ENCODE measurements at places on chromosomes 6 and 20.

DNA sequence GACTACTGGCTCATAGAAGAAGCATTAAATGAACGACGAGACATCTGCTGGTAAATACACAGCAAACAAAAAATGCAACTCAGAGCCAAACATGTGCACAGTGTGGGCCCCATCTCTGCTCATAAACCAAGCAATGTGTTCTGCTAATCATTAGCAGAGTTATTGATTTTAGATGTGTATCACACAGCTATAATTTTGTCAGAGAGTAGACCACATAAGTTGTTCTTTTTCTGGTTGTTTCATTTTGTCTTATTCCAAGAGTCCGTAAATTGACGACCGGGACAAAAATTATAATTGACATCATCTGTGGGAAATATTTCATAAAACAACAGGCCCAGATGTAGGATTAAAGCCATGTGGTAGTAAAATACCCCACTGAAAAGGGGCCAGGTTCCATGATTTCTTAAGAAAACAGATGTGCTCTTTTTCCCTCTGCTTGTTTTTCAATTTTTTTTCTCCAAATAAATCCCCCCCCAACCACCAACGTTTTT is 423.6 kb downstream of the HAO1 start:
- DNase-seq: no peak

GRCh38 chr6:20722455-20722854 is 188.2 kb downstream of the CDKAL1 start:
- DNase-seq: no peak

- no peak for DNase-seq
These were observed 54.9 kb downstream of the TENT5A start for GRCh38 chr6:81697559-81697958.

DNA sequence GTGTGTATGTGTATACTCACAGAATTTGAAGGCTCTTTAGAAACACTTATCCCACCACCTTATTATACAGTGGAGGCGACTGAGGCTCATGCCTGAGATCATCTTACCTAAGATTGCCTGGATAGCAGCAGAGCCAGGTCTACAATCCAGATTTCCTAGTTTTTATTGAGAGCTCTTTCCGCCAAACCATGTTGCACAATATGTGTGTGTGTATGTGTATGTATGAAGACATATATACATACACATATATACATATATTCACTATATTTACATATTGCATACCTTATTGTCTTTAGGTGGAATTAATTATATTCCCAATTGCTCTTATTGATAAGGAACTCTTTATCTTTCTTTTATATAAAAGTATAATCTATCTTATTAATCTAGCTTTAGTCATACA is 130.6 kb downstream of the AFG1L start:
- DNase-seq: no peak

- DNase-seq: no peak
These were observed 19.9 kb downstream of the GLYATL3 start for GRCh38 chr6:49519660-49520059.

DNA sequence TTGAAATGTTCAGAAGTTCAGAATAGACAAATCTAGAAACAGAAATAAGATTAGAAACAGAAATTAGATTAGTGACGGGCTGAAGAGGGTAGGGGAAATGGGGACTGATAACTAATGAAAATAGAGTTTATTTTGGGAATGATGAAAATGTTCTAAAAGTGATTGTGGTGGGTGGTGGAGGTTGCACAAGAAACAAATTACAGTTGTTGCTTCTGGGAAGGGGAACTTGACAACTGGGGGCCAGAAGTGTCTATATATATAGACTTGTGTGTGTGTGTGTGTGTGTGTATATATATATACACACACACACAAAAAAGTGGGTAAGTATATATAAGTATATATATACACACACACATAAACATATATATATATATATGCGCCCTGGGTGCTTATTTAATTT is 86.5 kb upstream of the RREB1 start:
- DNase-seq: no peak

DNA sequence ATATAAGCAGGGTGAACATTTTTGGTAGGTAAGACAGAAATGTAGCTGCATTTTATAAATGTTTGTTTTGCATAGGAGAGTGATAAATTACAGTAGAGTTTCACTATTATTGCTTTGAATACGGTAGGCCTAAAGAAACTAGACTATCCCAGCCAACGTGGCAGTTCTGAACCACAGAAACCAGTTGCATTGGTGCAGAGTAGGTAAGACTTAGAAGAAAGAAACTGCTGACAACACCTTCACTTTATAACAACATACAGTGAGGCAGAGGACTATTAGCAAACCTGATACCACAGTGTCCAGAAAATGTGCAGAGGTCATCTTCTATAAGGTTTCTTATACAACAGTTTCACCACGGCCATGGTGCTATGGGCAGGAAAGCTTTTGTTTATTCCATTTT is 566.1 kb downstream of the KIF16B start:
- DNase-seq: no peak

- DNase-seq: no peak
These were observed 57.2 kb upstream of the MTRF1L start for GRCh38 chr6:153059757-153060156.

DNA sequence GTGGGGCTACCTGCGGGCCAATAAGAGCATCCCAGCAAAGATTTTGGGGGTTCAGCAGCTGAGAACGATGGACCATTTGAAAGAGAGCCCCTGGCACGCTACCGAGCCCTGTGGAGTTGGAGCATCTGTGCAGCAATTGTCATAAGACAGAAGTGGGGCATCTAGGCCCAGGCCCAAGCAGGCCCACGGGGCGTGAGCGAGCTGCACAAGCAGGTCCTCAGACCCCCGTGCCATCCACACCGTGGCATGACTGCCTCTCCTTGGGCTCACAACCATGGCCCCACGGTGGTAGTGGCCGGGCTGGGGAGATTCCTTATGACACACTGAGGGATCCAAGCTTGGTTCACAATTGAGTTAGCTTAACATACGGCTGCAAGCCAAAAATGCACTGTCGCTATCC is 103.3 kb upstream of the AGPAT4 start:
- DNase-seq: no peak

DNA sequence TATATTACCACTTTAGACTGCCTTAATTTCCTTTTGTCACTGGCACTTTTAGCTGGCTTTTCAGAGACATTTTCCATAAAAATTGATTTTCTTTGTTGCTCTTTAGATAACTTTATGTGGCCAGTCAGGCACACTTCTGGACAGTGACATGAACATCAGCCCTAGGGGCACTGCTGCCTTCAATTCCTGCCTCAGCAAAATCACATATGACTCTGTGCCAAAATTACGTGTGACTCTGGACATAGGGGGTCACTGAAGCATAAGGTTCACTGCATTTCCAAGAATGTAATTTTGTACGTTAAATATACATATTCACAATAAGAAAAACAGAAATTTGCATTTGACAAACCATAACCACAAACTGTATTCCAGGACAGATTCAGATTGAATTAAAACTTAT is 66.5 kb downstream of the ESF1 start:
- no peak for DNase-seq

- DNase-seq: no peak
These were observed 14.6 kb upstream of the SNX9 start for GRCh38 chr6:157808405-157808950.

DNA sequence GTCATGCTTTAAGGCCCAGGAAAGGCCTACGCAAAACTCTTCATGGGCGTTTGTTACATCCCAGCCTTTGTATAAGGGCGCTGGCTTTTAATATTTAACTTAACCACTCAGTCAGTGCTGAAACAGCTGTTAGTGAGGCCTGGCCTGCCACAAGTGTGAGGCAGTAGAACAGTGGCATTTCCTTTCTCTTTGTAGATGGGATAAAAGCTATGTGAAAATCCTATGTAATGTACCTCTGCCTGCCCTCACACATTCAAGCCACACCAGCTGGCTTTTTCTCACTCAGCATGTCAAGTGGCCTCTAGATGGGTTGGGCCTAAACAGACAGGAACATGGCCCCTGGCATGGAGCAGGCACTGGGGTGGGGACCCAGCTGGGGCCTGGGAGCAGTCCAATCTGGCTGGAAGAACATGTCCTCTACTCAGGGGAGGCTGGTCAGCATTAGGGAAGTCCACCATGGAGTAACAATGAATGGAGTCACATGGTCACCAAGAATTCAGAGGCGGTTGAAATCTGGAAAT is 20.7 kb downstream of the CGA start:
- no peak for DNase-seq

GRCh38 chr20:3077618-3078134 is 6.3 kb downstream of the OXT start:
- no peak for DNase-seq

GRCh38 chr6:26476896-26477295 is 19.1 kb downstream of the BTN2A1 start:
- DNase-seq: no peak

- DNase-seq: no peak
These were observed 24.1 kb upstream of the SULF2 start for GRCh38 chr20:47809161-47809960.

DNA sequence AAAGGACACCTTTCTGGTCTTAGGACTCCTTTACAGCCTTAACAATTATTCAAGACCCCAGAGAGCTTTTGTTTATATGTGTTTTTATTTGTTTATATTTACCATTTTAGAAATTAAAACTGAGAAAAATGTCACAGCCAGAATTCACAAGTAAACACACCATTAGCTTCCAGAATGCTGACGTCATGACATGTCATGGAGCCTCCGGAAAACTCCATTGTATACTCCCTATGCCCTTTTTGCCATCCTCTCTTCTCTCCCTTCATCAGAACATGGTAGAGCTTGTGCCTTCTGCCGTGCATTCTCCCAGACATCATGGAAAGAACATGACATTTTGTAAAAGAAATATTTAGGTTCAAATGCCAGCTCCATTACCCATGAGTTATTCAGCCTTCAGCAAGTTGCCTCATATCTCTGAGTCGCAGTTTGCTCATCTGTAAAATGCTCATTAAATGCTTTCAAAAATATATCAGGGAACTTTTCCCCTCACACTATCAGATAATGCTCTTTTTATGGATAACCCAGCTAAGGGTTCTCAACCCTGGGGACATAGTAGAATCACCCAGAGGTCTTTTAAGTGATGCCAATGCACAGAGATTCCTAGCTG is 27.8 kb downstream of the TNFAIP3 start:
- no peak for DNase-seq

DNA sequence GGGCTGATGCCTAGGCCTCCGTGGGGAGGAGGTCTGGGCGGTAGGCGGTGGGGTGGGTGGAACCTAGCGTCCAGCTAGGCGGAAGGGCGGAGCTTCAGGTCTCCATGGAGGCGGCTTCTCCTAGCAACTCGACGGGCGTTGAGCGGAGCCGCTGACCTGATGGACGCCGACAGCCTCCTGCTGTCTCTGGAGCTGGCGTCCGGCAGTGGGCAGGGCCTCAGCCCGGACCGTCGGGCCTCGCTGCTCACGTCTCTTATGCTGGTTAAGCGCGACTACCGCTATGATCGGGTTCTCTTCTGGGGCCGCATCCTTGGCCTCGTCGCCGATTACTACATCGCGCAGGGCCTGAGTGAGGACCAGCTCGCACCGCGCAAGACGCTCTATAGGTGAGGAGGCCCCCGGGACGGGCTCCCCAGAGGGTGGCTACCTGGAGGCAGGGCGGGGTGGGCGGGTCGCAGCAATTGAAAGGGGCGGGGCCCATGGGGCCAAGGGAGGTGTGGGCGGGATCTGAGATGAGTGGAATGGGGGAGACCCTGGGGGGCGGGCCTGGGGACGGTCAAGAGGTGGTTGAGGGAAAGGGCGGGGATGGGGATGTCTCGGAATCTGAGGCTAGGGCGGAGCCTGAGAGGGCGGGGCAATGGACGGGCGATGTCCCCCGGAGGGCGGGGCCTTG is at the start of gene RSPH9:
Gene RSPH9, plus strand, starts transcription at position 97 of the 673 bp plus-strand sequence. Its CDS starts 63 bp downstream, at position 160.
- DNase-seq: no peak

- no peak for DNase-seq
These were observed 283.9 kb downstream of the SMOC2 start for GRCh38 chr6:168724669-168725570.

DNA sequence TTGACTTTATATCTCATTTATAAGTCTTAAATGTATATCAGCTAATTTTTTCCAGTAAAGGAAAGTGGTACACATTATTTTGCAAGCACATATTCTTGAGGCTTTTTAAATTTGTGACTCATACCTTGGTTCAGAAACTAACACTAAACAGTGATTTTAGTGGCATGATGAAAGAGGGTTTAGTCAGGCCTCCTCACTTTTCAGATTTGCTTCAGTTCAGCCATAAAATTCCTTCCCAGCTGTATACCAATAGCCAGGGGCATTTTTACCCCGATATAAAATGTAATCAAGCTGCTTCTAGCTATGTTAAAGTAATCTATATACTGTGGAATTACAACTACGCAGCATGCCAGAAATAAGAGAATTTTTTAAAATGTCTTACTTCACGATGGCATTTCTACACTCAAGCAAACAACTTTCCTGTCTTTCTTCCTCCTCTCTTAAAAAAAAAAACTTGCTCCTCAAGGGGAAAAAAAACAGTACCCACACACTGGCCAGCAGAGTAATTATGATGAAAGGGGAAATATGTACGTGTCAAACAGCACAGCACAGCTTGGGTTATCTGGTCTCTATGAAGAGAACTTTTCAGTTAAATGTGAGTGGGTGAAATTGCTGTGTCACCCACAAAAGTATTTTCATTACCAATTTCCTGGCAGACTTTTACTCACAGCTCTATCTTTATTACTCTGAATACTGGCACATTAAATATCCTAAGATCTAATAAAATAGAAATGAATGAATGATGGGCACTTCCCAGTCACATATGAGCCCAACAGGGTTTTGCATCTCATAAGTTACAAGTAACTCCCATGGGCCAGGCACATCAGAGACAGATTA is 244.8 kb upstream of the TENT5A start:
- no peak for DNase-seq

- no peak for DNase-seq
These were observed 35.9 kb downstream of the SRC start for GRCh38 chr20:37381621-37382471.

- no peak for DNase-seq
These were observed 307.2 kb downstream of the FRK start for GRCh38 chr6:115753446-115753845.

- no peak for DNase-seq
These were observed 112.2 kb upstream of the GRIK2 start for GRCh38 chr6:101281266-101281665.

DNA sequence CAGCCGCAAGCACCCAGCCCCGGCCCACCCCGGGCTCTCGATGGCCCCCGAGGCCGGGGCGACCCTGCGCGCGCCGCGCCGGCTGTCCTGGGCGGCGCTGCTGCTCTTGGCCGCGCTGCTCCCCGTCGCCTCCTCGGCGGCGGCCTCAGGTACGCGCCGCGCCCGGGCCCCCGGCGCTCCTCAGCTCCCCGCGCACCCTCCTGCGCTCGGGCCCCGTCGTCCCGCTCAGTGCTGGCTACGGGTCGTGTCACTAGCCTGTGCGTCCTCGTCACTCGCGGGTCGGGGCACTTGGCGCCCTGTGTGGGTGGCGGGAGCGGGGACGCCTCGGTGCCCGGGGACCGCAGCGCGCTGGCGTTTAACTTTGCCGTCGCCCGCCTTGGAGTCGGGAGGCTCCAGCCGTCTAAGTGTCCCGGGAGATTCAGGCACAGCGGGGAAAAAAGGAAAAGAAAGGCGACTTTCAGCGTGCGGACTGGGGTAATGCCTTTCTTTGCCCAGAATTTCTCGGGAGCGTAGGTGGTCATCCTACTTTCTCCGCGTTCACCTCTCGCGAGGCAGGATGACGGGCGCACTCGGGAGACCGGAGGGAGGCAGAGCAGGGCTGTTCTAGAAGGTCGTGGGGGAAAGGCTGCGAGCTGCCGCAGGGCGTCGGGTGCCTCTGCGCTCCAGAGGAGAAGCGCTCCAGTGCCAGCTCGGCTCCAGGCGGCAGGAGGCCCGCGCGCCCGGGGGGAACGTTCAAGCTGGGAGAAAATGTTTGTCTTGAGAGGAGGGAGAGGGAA is 545 bp downstream of the FNDC1 start:
- no peak for DNase-seq

GRCh38 chr6:26375270-26375669 is 7.6 kb upstream of the BTN2A2 start:
- DNase-seq: no peak

- DNase-seq: no peak
These were observed 186.1 kb downstream of the LAMA2 start for GRCh38 chr6:129069006-129069405.
